ENCODE measurements at places on chromosomes 7 and 10. TPM values are rescaled to one million over a fixed set of nuclear protein-coding genes. Genes with fewer than 3 reads are reported as not detected.

DNA sequence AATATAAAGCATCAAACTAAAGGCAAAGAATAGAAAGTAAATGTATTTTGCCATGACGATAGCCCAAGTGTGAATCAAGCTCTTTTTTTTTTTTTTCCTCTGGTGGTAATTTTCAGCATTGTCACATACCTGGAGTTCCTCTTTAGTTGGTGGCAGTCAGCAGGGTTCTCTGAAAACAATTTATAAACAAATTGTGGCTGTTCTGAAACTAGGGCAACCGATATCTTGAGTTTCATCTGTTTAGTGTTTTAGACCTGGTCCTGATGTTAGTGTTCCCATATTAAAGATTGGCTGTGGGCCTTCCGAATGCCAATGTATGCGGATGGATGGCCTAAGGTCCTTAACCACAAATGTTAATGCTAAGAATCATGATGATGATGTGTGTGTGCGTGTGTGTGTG is 713.1 kb downstream of the GATA3 start:
- DNase-seq, result no peak

- DNase-seq, result no peak
Observed at GRCh38 chr7:146002431-146003078, 114.0 kb upstream of the CNTNAP2 start.

DNA sequence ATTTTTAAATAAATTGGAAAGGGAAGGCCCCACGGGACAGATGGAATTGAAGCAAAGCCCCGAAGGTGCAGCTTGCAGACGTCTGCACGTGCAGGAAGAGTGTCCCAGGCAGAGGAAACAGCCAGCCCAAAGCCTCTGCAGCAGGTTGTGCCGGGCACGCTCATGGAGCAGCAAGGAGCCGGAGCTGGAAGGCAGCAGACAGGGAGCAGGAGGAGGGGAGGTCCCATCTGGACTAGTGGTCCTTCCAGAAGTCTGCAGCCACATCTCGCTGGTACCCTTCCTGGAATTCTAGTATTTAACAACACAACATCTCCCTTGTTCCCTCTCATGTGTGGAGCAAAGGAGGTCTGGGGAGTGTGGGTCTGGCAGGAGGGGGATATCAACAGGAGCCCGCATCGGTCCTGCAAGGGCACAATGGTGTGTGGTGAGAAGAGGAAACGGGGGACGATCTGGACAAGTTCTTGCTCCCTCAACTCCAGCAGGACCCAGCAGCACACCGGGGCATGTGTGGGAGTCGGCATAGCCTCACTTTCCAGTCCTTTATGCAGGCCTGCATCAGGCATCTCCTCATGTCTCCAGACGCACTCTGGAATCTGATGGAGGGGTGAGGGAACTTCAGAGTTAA is 169.3 kb downstream of the GRID1 start:
- DNase-seq, result no peak

- DNase-seq, result no peak
Observed at GRCh38 chr10:28327491-28327880, 24.6 kb upstream of the MPP7 start.

Gene OR2A42
- total RNA-seq, result not detected

Gene IFIT3
- total RNA-seq, result 2.4 TPM

Gene AS3MT
- total RNA-seq, result 1.4 TPM

All from G401 (cell line).